Effector CD8-positive, alpha-beta T cell (primary cell): ENCODE measurements at places on chromosomes 13 and 19.

DNA sequence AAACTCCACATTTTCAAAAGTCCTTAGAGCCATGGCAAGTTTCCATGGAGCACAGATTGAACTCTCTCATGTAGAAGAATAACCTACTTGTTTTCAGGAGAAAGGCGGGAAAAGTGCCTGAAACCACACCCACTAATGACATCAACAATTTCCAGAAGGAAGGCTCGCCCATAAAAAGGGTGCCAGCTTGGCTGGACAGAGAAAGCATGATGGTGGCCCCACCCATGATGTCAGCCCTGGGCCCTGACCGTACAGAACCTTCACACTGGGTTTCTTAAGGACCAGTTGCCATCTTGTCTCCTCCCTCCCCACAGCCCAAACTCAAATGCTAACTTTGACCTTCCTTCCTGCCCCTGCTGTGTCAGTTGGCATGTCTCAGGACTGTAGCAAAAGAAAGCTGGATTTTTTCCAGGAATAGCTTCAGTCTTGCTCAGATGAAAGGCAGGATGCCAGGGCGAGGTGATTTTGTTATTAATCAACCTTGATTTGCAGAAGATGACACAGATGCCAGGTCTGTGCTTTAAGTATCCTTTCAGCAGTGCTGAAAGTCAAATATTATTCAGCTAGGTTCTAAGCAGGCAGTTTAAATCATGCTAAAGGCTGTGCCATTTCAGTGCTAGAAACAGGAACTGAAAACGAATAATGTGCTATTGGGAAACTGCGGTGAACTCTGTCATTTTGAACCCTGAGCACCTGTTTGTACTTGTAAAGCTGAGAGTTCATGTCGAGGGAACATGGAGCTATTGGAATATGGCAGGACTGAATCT is 89.5 kb upstream of the RFC3 start:
- no peak for DNase-seq

DNA sequence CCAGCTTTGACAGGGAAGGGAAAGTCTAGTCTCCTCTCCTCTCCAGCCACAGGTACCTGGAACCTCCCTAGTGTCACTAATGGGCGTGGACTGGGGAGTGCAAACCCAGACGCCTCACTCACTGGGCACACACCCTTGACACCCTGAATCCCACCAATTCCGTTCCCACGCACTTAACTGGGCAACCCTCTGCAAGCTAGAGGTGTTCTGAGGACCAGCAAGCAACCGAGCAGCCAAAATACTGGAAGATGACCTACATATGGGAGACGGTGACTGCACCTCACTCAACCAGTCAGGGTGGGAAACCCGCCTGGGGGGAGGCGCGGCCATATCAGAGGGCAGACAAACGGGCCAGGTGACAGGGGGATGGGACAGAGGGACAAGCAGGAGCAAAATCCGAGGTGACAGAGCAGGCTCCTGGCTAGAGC is 991 bp downstream of the ABHD17A start:
- no peak for DNase-seq

GRCh38 chr13:106586648-106587166 is 18.8 kb upstream of the ARGLU1 start:
- no peak for DNase-seq

- DNase-seq, result no peak
These were observed 397.8 kb downstream of the SLITRK5 start for GRCh38 chr13:88068975-88069374.

GRCh38 chr19:3042621-3043267 is 13.7 kb upstream of the TLE2 start:
- no peak for DNase-seq

GRCh38 chr19:51418707-51419106 is 1.3 kb upstream of the SIGLEC10 start:
- no peak for DNase-seq

- no peak for DNase-seq
These were observed 2280.4 kb upstream of the PCDH20 start for GRCh38 chr13:63696055-63696454.

DNA sequence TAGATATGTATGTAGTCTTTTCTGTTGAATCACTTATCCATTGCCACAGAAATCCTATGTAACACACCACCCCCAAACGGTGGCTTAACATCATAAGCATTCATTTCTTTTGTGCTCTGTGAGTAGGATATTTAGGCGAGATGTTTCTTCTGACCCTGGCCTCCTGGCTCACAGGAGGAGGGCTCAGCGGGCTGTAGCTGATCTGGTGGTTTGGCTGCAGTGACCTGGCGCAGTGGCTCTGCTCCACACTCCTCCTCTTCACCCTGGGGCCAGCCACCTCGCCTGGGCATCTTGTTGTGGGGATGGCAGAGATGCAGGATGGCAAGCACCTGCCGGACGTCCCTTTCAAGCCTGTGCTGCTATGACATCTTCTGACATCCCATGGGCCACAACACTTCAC is 147.1 kb upstream of the IRS2 start:
- DNase-seq, result no peak

DNA sequence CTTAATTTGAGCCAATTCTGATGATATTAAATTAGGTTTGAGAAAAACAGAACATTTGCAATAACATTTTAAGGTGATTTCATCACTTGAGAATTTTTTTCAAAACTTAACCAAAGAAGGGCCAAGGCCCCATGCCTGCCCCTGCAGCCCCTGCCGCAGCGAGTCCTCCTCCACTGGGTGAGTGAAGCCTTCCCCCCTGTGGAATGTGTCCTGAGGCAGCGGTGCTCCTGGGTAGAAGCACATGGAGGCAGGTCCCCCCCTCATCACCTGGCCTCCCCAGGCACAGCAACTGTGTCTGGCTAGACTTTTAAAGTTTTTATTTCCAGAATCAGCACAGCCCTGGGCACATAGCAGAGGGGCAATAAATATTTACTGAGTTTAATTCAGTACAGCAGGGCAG is 10.8 kb downstream of the SOX1 start:
- DNase-seq, result no peak

DNA sequence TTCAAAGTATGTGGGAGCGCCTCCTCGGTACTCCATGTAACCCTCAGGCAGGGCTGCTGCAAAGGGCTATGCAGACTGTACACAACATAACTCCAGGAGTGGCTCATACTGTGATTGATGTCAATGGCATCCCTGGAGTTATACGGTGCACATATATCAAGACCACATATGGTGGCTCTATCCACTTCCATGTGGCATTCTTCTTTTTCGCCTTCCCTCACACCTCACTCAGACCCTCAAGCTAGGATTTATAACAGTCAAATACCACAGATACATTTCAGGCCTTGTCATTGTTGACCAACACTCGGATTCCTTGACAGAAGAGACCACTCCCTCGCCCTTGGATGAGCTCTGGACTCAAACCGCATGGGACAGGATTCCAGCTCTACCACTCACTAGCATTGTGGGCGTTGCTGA is 11.3 kb upstream of the UBL3 start:
- DNase-seq, result no peak

DNA sequence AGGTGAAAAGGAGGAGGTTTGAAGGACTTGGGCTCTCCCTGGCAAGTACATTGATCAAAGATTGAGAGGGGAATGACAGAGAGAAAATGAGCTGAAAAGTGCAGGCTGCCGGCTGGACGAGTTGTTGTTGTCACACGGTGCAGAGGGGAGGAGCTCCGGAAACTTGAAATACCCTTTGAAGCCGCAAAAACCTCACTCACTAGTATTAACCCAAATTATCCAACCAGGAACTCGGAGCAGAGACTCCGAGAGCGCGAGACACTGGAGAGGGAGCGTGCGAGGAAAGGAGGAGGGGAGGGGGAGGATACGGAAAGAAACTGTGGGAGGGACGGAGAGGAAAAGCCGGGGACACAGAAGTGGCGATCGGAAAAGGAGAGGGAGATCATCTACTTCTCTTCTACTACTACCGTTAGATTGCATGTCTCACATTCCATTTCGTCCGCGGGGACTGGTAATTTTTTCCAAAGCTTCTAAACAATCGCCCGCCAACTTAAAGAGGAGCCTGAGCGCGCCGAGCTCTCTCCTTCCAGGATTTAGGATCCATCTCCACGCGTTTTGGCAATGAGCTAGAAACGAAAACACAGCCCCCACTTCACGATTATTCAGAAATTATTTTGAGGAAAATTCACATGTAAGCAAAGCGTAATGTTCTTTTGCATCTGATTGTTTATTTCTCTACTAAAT is at the start of gene DACH1:
DACH1 (minus strand) TSS at position 74 of the 684 bp plus-strand sequence.
- no peak for DNase-seq

DNA sequence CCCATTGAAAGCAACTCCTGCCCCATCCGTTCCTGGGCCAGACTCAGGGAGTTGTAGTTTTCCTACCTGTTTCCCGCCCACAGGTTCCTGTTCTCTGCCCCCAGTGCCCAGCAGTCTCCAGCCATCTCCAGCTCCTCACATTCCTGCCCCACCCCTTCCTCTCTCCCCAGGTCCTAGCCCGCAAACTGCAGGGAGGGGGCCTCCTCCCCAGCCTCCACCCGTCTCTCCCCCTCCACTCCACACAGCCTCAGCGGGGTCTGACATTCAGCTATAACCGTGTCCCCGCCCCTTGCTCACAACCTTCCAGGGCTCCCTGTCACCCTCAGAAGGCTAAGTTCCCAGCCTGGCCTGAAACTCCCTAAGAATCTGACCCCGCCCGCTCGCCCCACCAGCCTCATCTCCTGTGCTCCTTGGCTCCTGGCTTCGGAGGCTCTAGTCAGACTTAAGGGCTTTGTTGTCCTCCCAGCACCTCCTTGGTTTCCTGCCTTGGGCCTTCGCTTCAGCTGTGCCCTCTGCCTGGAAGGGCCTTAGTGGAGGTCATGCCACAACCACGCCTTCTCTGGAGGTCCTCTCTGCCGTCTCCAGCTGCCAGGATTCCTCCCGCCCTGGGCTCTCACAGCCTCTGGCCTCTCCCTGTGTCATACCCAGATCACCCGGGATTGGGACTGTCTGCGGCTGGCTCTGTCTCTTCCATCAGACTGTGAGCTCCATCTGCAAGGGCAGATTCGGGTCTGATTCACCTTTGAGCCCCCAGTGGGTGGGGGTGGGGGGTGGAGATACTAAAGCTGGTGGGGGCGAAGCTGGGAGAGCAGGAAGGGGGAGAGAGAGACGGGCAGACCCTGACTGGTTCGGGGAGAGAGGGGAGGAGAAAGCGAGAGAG is 5.1 kb upstream of the SPACA6 start:
- no peak for DNase-seq

- no peak for DNase-seq
These were observed 224.8 kb downstream of the NHLRC3 start for GRCh38 chr13:39263033-39263432.

DNA sequence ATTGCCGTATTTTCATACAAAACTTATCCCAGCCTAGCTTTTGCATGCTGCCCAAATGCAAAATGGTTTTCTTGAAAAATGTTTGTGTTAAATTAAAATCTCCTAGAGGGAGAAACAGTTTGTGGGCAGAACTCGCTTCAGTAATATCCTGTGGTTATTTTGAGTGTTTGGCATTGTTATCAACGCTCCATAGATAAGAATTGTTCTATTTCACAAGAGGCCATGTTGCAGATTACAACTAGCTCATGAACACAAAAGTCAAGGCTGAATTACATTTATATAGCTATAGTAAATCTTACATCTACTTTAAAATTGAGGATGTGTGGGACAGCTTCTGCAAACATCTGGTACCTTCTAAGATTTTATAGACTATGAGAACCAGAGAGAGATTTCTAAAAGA is 447.9 kb downstream of the DCT start:
- no peak for DNase-seq

DNA sequence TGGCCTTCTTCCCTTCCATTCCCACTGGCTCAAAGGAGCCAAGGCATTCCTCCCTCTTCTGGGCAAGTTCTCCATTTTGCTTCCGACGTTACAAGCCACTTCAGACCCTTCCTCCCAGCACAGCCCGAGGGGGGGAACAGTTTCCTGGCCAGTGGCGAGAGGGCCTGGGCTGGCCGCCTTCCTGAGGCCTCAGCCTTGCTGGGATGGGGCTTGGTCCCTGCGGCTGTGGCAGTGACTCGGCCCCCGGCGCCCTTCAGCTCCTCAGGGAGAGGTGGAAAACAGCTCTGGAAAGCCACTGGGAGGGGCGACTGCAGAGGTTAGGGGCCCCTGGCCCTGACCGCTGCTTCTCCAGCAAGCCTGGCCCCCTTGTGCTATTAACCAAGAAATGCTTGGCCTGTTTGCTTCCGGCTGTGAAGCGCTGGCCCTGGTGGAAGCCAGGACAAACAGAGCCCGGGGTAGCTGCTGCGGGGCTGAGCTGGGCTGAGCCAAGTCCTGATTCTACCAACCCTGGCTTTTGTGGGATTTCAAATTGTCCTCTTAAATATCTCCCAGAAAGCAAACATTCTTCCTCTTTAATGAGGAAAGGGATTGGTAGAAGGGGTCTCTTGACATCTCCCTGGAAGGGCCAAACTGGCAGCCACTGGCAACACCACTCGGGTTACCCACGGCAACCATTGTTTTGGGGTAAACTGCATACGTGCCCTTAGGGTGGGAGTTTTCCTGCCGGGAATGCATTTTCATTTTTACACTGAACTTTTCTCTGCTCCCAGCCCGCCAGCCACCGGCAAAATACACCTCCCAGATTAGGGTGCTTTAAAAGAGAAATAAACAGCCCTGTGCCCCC is 38.7 kb downstream of the C13orf46 start:
- DNase-seq, result no peak

- no peak for DNase-seq
These were observed 77.6 kb downstream of the LRCH1 start for GRCh38 chr13:46630431-46631178.

- DNase-seq, result no peak
These were observed 129.1 kb downstream of the URI1 start for GRCh38 chr19:30070968-30071632.

DNA sequence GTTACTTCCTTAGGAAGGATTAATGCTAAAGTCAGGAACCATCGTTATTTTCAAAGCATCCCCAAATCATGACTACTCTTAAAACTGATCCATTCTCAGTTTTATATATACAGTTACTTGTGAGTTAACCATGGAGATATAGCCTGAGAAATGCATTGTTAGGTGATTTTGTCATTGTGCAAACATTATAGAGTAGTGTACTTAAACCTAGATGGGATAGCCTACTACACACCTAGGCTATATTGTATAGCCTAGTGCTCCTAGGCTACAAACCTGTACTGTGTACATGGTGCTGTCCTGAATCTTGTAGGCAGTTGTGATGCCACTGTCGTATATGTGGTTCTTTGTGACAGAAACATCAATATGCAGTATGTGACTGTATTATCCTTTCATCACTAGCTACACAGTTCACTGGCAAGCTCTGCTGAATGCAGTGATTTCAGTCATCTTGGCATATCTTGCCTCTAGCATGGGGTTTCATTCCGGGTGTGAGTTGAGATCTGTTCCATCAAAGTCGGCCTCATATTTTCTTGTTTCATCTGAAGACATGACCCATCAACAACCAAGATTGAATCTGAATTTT is 45.3 kb downstream of the CDK8 start:
- DNase-seq, result no peak

GRCh38 chr19:19409205-19409604 is 3.7 kb downstream of the GATAD2A start:
- no peak for DNase-seq

- DNase-seq, result no peak
These were observed 1761.5 kb downstream of the PCDH9 start for GRCh38 chr13:65468628-65469027.

DNA sequence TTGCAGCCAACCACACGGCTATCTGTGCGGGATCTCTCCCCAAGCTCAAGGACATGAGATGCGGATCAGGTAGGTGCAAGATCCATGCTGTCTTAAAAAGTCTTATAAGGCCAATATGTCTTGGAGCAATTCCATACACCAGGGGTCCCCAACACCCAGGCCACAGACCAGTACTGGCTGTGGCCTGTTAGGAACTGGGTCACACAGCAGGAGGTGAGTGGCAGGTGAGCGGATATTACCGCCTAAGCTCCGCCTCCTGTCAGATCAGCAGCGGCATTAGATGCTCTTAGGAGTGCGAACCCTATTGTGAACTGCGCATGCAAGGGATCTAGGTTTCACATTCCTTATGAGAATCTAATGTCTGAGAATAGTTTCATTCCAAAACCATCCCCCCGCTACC is 68.8 kb upstream of the ZNF599 start:
- DNase-seq, result no peak
